ENCODE measurements at places on chromosomes 3 and 15.

DNA sequence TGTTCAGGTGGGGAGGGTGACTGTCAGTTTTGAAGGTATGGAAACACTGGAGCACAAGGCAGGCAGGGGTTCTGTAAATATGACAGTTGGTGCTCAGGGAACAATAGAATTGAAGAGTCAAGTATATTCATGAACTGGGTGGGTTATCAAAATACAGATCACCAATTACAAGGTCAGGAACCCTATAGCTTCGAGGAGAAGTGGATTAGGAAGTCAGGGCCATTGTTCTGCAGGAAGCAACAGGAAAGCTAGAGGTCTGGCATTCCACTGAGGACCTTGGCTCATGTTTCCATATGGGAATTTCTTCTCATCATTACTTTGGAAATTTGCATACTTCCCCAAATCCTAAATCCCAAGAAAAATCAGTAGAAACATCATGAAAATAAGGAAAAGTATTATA, 125.9 kb downstream of the MYRIP start:
- DNase-seq = no peak

GRCh38 chr3:44942202-44942921, 33.6 kb downstream of the ZDHHC3 start:
- DNase-seq = no peak

GRCh38 chr15:83300826-83301225, 16.4 kb upstream of the BNC1 start:
- no peak for DNase-seq

DNA sequence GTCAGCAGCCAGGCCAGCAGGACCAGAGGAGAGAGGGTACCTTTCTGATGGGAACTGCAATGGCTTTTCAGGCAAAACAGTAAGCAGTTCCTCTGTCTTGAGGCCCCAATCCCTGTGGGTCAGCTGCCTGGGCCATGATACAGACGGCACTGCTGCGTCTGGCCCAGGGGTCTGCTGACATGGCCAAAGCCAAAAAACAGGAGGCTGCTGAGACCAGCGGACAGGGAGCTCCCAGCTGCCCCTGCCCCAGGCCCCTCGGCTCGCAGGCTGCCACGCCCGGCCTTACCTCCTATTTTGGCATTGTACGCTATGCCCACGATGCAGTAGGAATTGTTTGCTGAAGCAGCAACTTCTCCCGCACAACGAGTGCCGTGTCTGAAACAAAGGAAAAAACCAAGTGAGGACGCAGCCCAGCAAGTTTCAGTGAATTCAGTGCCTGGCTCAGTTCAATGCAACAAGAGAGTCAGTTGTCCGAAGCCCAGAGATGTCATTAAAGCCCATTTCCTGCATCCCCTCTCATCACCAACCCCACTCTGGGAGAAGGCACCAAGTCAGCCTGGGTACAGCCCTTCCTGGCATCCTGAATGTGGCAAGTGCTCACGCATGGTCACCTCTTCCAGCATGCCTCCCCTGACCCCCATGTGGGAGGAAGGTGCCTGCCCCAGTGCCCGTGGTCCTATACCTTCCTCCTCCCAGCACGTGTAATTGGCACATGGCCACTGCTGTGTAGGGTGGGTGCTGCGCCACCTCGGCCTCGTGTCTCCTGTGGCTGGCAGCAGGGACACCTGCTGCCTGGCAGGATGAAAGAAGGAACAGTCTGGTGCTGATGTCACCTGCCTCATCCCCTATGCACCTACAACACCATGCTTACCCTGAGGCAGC, 61.7 kb downstream of the PCSK6 start:
- no peak for DNase-seq

GRCh38 chr15:27458345-27459084, 487.5 kb downstream of the GABRG3 start:
- no peak for DNase-seq

DNA sequence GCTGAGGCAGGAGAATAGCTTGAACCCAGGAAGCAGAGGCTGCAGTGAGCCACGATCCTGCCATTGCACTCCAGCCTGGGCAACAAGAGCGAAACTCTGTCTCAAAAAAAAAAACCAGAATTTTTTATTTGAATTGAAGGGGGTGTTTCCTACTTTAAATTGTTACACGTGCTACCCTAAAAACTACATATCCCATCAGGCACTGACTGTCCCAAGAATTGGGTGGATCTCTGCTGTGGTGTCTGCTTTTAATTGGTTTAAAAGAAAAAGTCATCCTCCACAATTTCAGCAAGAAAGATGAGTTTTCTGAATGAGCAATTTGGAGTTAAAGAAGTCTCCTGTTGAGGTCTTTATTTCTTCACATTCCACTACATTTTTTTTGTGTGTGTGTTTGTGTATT, 2.1 kb downstream of the PDIA3 start:
- DNase-seq = no peak

- no peak for DNase-seq
These were observed 618.1 kb downstream of the RBMS3 start for GRCh38 chr3:29899021-29899420.

DNA sequence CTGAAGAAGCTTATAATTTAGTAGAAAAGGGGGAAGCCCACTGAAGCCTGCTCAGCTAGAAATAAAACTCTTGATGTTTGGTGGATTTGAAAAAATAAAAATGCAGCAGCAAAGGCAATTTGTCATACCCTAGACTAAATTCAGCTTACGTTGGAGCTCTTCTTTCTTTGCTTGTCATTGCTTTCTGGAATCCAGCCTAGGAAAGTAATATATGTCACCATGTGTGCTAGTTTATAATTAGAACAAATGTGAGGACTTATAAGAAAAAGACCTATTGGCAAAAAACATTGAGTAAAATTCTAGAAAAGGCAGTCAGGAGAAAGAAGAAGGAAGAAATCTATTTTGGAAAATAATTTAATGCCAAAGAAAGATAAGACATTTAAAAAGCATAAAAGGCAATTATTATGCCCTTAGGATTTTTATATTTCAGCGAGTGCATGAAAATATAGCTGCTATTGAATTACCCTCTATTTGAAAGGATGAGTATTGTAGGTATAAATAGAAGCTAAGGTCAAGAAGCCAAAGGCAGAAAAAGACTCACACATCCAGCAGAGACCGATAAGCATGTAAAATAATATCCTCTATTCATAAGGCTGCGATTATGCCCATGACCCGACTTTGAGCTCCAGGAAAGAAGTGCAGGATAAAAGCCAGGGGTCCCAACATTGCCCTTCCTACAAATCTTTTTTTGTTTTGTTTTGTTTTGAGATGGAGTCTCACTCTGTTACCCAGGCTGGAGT, 10.6 kb upstream of the BTBD1 start:
- DNase-seq = no peak

- no peak for DNase-seq
These were observed 29.6 kb downstream of the CPOX start for GRCh38 chr3:98563661-98564281.

- DNase-seq = no peak
These were observed 64.5 kb downstream of the CGNL1 start for GRCh38 chr15:57440799-57441198.

GRCh38 chr3:153171918-153172317, 9.9 kb downstream of the RAP2B start:
- DNase-seq = no peak

GRCh38 chr3:135762188-135762856, 203.2 kb upstream of the PPP2R3A start:
- DNase-seq = no peak

GRCh38 chr3:32109256-32109655, 2.8 kb downstream of the GPD1L start:
- DNase-seq = peak; percentile 78

DNA sequence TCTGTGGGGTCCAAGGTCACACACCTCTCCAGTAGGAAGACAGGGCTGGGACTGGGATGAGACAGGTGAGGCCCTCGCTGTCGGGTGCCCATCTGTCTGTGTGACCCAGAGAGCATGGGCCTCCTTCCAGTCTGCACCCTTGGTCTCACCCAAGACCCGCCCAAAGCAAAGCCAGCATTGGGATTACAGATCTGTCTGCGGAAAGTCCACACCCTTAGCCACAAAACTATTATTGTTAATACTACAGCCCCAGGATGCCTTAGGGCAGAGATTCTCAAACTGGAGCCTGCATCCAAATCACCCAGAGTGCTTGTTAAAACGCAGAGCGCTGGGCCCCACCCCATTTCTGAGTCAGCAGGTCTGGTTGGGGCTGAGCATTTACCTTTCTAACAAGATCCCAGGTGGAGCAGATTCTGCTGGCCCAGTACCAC, 58.5 kb upstream of the ZNF148 start:
- DNase-seq = no peak

DNA sequence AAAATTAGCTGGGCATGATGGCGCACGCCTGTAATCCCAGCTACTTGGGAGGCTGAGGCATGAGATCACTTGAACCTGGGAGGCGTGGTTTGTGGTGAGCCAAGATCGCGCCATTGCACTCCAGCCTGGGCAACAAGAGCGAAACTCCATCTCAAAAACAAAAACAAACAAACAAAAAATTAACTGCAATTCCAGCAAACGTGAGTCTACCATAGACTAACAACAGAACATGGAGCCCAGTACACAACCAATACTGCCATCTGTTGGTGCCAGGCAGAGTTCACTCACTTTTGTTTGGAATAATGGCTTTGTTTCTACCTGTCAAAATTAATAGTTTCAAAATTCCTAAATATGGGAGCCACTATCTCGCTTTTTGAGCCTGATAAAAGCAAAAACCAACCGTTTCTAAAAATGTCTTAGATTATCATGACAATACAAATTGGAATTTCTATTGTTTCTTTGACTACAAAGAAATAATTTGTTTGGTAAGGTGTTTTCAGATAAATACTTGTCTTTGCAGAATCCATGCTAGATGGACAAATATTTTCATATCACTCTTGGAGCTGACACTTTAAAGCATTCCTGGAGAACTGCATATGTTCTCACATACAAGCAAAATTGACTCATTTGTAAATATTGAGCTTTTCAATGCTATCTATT, 45.0 kb downstream of the GPR176 start:
- DNase-seq = no peak

DNA sequence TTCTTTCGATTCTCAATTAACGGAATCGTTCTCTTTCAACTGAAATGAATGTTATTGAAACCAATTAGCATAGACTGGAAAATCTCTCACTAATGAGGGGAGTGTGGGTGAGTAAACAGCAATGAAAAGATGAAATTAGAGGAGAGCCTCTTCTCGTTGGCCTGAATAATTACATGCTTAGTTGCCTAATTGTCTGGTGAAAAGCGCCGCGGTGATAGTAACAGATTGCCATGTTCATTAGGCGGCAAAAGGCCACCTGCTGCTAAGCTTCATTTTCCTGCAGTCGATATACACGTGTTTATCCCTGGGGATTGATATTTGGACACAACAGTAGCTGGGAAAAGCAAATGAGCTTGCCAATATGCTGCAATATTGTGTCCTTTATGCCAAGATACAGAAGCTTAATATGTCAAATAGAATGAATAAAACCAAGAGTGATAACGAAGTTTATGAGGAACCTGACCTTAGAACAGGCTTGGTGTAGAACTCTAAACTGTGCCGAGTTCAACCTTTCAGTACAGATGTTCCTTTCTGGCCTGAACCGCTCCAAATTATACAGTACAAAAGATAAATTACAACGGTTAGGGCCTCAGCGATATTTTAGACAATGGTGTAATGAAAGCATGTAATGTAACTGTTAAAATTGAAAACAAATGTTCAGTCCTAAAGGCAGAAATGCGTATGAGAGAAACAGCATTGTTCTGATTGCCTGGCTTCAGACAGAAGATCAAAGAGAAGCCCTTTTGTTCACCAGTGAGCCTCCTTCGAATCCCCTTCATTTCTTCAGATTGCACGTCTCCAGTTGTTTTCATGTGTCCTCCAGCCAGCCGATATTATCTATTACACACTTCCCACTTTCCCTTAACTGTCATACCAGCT, 185.2 kb downstream of the SHOX2 start:
- DNase-seq = no peak

GRCh38 chr3:32310336-32310735, 71.9 kb downstream of the CMTM8 start:
- DNase-seq = no peak

DNA sequence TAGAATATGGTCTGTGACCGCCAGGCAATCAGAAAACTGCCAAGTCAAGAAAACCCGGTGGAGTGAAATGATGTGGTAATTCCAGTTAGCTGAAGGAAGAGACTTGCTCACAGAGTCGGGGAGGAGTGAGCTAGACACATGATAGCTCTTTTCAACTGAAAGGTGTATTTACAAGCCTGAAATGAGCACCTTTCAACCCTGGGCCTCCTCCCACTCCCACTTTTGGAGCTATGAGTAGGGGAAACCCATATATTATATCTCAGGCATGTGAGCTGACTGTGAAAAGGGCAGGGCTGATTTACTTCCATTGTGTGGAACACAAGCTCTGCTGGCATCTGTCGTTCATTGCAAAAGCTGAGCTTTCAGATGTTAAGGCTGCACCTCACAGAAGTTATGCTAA, 960.2 kb downstream of the TUSC7 start:
- no peak for DNase-seq

- no peak for DNase-seq
These were observed 8.5 kb upstream of the P2RY1 start for GRCh38 chr3:152826476-152826875.

DNA sequence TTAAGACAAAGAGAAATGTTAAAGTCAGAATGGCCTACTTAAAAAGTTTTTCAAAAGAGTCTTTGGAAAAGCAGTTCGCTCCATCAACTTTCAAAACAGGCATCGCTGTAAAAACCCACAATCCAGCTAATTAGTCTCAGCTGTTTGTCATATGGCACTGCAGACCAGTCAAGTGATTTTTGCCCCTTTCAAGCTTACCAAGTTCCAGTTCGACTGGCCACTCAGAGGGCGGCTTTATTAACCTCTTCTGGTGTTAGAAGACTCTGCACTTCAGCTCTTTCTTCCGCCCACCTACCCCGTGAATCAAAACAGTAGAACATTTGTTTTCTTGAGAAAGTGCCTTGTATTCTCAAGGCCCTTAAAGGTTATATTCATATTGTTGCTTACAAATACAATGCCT, 19.3 kb downstream of the RAB27A start:
- no peak for DNase-seq

DNA sequence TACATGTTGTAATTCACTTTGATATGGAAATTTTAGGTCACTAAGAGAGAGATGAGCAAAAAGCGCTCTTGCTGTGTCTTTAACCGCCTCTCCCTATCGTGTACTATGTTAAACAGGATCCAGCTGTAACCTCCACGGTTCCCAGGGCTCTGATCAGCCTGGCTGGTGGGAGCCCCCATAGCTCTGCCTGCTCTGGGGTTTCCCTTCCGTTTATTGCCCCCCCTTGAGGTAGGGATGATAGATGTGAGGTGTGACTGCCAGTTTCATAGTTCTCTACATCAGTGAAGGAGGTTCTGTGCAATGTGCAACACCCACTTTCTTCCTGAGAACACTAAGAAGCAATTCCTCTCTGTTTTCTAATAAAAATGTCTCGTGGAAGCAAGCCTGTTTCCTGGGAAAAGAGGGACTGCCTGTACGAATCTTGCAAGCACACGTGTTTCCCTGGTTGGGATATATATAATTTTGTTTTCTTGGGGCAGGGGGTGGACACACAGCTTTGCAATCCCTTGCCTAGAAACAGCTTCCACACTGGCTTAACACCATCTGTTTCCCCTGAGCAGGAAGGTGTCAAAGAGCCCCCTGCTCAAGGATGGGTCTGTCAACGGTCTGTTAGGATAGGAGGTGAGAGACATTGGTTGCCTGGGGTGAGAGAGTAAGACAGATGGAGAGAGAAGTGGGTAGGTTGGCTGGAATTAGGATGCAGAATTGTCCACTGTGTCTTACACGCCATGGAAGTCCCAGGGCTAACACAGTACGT, 23.8 kb downstream of the CORO2B start:
- DNase-seq = no peak

- no peak for DNase-seq
These were observed 218.5 kb downstream of the BBX start for GRCh38 chr3:107740992-107741896.

- no peak for DNase-seq
These were observed 359.7 kb upstream of the ATP10A start for GRCh38 chr15:26222781-26223180.

Measured in pancreas (tissue), 10 donors.